Stimulated activated CD8-positive, alpha-beta memory T cell treated with anti-CD3 and anti-CD28 coated beads, Interleukin-15, amount 100 ng/mL, for 24 hours (primary cell): ENCODE measurements at places on chromosomes 7 and 10.

DNA sequence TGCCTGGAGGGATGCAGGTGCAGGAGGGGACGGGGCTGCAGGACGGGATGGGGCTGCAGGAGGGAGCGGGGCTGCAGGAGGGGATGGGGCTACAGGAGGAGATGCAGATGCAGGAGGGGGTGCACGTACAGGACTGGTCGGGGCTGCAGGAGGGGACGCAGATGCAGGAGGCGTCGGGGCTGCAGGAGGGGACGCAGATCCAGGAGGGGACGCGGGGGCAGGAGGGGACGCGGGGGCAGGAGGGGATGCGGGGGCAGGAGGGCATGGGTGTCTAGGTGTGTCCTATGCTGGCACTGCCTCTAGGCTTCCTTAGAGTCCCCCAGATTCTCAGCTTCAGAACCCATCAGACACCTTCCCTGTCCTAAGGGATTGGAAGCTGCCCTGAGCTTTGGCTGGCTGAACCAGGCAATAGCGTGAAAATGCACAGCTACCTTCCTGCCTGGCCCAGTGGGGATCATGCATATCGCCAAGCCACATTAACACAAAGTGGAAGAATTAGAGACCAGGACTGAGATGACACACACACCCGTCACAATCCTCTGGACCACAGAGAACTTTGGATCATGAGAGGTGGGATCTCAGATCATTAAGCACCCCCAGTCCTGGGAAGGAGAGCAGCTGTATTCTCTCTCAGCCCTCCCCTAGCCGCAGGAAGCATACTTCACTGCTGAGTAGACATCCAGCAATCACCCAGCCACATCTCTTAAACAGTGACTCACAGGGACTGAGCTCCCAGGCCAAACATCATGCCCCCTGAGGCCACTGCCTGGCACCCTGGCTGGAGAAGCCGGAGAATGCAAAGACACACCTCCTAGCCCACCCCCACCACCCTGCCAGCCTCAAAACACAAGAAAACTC lies 67.3 kb downstream of the VWA2 start:
- DNase-seq: no peak

GRCh38 chr7:108322925-108323832 lies 133.1 kb downstream of the NRCAM start:
- DNase-seq: no peak

GRCh38 chr10:131167036-131167860 lies 144.3 kb downstream of the TCERG1L start:
- no peak for DNase-seq

GRCh38 chr10:112979927-112980326 lies 29.9 kb downstream of the TCF7L2 start:
- no peak for DNase-seq

GRCh38 chr10:86734207-86734988 lies 22.0 kb upstream of the BMPR1A start:
- DNase-seq: no peak

DNA sequence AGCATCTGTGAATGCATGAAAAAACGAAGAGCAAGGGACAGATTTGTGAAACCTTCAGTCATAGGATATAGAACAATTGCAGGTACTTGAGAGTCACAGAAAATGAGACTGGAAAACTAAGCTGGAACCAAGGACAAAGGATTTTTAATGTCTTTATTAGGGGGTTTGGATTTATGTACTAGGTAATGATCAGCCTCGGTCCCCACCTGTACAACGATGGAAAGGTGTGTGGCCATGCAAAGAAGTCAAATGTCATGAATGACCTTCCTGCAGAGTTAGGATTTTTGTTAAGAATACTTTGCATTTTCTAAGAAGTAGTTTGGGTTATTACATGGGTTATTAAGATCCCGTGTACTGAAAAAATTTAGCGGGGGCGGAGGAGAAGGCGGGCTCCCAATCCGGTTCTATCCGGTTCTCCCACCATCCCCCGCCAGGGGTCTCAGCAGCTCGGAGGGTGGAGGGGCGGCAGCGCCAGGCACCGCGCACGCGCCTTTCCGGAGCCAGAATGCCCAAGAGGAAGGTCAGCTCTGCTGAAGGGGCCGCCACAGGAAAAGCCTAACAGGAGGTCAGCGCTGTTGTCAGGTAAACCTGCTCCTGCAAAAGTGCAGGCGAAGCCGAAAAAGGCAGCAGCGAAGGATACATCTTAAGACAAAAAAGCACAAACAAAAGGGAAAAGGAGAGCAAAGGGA lies 327.5 kb upstream of the PLXDC2 start:
- no peak for DNase-seq

DNA sequence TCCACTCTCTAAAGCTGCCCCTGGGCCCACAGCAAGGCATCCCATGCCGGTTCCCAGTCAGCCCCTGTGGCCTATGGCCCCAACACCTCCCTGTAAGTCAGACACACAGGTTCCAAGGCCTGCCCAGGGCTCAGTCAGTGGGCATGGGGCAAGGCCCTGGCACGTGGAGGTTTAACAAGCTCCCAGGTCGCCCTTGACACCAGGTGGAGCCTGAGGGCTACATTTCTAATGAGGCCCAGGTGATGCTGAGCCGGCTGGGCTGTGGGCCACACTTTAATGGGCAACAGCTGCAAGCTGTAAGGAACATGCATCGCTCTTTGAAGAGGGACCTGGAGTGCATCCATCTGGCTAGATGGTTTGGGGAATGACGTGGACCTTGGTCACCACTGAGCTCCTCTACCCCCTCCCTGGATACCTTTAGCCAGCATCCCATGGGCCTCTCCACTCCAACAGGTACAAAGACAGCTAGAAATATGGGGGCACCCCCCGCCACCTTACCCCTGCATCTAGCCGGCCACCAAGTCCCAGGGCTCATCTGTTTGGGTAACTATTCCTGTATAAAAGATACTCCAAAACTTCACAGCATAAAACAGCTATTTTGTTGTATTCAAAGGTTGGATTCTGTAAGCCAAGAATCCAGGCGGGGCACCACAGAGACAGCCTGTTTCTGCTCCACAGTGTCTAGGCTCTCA lies 122.5 kb downstream of the OAT start:
- no peak for DNase-seq

GRCh38 chr7:32071466-32072091 lies 1.4 kb upstream of the PDE1C start:
- DNase-seq: no peak

DNA sequence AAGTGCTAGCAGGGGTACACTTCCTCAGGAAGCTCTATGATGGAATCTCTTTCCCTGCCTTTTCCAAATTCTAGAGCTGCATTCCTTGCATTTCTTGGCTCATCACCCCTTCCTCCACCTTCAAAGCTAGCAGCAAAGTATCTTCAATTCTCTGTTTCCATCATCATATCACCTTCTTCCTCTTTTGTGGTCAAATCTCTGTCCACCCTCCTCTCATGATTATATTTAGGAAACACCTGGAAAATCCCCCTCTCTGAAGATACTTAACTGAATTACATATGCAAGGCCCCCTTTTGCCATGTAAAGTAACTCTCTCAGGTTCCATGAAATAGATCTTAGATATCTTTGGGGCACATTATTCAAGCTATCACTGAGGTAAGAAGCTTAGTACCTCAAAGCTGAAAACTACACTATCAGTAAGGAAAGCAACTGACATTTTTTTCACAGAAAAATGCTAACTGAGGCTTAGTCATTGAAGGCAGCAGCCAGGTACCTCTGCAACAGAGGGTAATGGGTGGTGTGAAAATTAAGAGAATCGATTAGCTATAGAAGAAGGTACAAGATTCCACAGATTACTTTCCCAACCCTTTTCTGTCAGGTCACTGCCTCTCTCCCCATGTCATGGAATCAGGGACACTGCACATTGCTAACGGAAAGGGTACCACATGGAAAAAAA lies 197.3 kb downstream of the MACC1 start:
- no peak for DNase-seq
